ENCODE measurements at places on chromosomes 2 and 18.

DNA sequence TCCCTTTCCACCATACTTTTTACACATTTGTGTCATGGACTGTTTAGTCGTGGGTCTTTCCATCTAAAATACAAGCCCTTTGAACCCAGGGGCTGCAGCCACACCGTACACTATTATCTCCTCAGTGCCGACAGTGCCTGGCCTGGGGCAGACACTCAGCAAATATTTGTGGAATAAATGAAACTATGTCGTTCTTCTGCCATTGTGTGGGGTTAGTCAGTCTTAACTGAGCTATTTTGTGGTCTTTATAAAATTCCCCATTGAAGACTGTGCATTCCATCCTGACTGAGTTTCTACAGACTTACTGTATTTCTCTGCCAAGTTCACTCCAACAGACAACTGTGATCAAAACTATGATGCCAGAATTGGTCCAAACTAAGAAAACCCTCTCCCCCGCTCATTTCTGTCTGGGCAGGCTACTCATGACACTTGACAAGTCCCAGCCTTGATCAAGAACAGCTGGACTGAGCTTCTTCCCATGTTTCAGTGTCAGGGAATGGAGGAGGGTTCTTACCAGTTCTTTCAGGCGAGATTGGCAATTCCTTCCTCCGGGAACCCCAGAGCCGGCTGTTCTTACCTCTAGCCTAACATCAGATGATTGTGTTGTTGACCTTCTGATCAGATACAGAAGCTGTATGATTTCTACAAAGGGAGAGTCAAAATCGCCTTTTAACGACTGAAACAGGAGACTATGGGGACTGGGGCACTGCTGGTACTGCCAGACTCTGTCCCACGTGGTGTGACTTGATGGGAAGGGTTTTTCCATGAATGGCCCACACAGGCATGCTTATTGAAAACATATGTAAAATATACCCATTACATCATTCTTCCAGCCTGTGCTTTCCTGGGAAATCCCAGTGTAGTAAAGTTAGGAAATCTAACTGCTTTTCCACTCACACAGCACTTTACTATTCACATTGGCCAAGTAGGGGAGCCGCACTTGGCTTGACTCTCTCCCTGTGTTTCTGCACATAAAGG lies 77.4 kb upstream of the NPAS2 start:
- DNase-seq: no peak

DNA sequence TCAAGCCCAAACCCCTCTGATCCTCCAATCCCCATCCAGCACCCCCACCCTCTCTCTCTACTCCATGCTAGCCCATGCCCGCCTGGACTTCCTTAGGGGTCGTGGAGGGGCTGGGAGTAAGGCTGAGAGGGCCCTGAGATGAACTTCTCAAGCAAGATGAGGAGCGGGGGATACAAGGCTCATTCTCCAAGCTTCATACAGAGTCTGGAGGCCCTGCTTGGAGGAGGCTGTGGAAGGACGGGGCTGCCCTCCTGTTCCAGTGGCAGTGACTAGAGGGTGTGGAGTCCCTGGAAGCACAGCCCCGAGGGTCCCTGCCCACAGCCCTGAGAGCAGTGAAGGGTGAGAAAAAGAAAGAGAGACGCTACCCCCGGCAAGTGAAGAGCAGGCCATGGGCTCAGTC lies 45.6 kb downstream of the EMX1 start:
- DNase-seq: no peak

DNA sequence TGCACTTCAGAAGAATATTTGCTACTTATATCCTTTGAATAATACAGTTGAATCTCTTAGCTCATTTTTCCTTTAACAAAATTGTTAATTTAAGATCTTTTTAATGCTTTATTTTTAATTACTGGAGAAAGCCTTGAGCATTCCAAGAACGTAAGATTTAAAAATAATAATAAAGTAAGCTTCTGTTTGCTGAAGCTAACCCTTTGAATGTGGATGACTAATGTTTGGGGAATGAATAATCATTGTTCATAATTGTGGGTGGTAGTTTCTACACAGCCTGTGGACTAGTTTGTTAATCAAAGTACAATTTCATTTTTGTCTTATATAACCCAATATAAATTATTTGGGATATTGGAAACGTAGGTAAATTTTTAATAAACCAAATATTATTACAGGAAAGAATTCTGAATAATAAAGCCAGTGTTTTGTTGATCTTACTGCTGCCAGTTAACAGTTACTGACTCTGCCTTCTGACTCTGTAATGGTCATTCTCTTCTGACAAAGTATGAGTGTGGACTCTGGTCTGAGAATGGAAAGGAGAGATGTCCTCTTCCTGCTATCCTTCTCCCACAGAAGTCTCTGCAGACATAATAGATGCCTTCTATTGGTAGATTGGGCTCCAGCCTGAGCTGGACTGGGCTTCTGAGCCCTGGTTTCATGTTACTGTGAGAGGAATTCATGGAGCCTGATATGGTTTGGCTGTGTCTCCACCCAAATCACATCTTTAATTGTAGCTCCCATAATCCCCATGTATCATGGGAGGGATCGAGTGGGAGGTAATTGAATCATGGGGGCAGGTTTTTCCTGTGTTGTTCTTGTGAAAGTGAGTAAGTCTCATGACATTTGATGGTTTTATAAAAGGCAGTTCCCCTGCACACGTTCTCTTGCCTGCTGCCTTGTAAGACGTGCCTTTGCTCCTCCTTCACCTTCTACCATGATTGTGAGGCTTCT lies 292.7 kb upstream of the SLC39A10 start:
- no peak for DNase-seq

- no peak for DNase-seq
These were observed 19.9 kb upstream of the BCL2L11 start for GRCh38 chr2:111100765-111101162.

GRCh38 chr2:217968023-217968422 lies 34.8 kb downstream of the TNS1 start:
- no peak for DNase-seq

- DNase-seq: no peak
These were observed 31.4 kb downstream of the MAP3K20 start for GRCh38 chr2:173106959-173107628.

DNA sequence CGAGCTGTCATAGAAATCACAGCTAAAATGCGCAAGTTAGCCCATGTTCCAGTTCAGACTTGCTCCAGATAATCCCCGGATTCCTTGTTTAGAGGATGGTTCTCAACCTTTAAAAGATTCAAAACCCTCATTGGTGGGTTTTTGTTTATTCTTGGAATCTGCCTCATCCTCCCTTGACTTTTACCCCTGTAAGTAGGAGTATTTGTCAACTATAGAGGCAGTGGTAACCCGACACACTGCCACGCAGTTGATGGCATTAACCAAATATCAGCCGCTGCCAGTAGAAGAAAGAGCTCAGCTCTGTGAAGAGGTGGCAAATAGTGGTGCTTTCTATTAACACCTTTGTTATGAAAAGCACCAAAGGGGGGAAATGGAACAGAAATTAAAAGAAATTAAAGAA lies 40.4 kb upstream of the SELENOI start:
- no peak for DNase-seq

DNA sequence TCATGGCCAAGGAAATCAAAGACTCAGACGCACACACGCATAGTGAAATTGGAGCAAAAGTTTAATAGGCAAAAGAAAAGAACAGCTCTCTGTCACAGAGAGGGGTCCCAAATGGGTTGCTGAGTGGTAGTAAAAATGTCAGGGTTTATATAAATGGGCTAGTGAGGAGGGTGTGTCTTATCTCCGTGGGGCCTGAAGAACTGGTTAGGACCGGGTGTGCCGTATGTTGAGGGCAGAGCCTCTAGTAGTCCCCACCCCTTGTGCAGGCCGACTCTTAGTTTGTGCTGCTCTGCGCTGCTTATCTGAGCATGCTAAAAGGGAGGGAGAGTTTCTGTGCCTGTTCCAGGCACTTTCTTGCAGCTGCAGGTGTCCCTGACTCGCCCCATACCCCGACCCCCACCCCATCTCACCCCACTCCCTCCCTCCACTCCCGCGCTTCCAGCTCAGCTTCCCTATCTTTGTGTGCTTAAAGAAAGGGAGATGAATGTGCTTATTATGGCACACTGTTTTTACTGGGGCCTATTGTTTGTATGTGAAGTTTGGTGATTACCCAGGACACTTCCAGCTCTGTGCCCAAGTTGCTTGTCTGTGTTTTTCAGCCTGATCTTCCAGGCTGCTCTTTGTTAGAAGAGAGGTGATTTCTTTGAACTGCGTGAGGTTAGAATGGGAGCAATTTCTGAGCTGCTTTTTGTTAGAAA lies 167.4 kb downstream of the SPAG16 start:
- no peak for DNase-seq

GRCh38 chr2:236571145-236571544 lies 1.5 kb downstream of the ACKR3 start:
- DNase-seq: no peak

GRCh38 chr2:148527488-148528340 lies 116.8 kb upstream of the EPC2 start:
- DNase-seq: no peak

DNA sequence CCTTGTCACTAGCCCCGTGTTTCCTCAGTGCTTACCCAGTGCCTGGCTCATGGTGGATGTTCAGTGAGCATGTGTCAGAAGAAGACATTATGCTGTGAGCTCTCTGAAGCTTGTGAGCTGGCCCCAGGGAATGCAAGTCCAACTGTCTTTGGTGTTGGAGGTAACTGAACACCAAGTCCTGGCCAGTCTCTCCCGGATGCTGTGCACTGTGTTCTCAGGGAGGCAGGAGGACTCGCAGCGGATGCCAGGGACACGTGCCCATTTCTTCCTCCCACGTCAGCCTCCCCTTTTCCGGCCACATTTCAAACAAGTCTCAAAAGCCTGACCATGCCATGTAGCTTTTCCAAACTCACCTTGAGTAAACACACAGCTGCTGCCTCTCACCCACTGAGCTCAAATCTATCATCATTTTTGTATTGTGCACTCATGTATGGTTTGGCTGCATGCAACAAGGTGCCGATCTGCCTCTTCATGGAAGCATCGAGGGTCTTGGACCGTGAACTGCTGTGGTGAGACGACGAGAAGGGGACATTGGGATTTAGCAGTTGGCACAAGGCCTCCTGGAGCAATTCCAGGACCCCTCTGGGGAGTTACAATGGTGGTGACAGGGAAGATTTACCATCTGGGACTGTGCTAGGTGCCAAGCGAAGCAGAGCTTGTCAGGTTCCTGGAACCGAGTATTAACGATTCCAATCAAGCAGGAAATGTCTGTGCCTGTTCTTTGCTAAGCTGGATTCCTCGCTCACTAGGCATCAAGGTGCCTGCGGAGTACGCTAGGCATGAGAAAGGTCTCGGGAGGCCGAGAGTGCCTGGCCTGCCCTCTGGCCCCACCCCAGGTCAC lies 44.4 kb upstream of the MGAT4A start:
- DNase-seq: no peak

GRCh38 chr2:20384953-20385352 lies 34.3 kb upstream of the PUM2 start:
- DNase-seq: no peak

- no peak for DNase-seq
These were observed 171.6 kb upstream of the SATB2 start for GRCh38 chr2:199629301-199629700.

DNA sequence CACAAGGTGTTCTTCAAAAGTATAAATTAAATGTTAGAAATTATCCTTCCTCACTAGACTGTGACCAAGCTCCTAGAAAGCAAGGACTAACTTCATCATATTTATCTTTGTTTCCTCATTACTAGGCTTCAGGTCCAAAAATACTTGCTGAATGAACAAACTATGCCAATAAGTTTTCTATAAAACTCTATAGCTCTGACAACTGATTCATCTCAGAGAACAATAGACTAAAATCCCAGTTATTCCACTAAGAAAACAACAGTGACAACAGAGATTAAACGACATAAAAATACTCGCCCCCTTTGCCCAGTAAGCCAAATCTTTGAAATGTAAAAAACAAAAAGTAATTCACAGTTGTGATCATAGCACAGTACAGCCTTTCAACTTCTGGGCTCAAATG lies 13.6 kb downstream of the TLK1 start:
- DNase-seq: no peak

- no peak for DNase-seq
These were observed 31.0 kb downstream of the TANC1 start for GRCh38 chr2:158999458-158999857.

DNA sequence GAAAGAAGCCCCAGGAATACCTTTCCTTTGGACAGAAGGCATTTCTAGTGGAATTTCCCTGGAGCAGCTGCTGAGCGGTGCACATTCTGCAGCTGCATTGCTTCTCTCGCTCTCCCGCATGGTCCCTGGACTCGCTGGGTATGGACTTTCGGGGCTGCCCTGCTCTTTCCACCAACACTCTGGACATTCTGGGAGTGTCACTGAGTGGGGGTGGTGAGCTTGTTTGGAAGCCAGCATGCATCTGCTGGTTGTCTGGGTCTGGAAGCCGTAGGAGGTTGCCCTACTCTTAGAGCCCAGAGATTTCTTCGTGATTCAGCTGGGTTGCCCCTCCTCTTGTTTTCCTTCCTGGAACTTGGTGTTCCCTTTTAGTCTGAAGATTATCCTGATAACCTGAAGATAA lies 52.6 kb downstream of the TWIST2 start:
- no peak for DNase-seq

GRCh38 chr2:191148281-191148680 lies 2.5 kb downstream of the STAT4 start:
- no peak for DNase-seq

- no peak for DNase-seq
These were observed 3.2 kb downstream of the NRP2 start for GRCh38 chr2:205685314-205686055.

DNA sequence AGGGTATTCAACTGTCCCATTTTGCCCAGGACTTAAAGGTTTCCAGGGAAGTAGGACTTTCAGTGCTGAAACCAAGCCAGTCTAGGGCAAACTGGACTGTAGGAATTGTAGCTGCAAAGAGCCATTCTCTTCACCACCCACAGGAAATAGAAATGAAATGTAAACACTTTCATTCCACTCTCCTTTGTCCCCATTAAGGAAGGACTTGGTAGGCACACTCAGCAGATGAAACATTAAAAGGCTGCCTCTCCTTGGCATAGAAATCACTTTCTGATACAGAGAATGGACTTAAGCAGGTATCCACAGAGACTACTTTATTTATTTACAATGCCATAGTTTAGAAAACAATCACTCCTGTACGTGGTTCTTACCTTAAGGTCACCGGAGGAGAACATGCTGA lies 102.9 kb upstream of the CCDC195 start:
- no peak for DNase-seq

DNA sequence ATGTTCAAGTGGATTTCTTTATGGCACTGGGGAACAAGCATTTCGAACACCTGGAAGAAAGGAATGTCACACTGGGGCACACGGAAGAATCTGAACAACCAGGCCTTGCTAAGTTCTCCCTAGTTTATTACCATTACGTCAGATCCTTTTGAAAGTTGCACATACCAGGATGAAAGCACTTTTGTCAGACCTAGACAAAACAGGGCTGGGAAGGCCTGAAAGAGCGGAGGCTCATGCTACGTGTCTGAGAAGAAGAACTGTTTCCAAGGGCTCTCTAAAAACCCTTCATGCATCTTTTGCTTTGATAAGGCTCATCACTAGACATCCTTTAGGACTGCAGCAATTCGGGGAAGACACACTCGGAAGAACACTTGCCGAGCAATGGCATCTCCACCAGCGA lies 15.4 kb upstream of the SLC25A52 start:
- no peak for DNase-seq

DNA sequence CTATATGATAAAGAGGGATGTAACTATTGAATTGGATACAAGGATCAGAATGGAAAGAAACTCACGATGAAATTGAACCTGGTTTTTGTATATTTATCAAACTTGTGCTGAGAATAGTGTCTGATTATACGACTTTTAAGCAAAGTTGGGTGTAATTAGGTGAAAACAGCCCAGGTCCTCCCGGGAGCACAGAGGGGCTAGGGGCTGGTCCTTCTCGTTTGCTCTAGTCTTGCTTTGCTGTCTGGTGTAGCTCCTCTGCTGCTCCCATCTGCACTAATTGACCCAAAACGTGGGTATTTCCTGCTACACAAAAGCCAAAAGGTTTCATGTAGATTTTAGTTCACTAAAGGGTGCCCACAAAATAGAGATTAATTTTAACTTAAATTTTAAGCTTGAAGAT lies 58.7 kb downstream of the HK2 start:
- DNase-seq: no peak

Data from stimulated activated CD8-positive, alpha-beta memory T cell treated with anti-CD3 and anti-CD28 coated beads, Interleukin-4, amount 100 ng/mL, for 1 hour (primary cell).